ENCODE measurements at places on chromosomes 2 and 18.

DNA sequence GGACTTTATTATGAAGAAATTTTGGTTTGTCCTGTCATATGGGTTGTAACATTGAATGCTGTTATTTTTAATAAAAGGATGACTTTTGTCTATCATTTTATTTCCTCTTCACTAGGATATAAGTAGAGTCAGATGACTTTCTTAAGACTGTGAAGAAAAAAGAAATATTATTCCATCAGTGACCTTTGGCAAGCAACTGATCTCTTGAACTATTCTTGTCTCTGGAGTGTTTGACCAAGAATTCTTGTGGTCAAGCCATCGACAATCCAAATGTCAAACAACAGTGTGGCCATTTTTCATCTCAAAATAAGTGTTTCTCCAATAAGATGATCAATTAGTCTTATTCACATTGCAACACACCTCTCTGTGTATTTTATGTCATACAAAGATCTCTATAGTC, 24.9 kb downstream of the HOXD1 start:
- no peak for DNase-seq

DNA sequence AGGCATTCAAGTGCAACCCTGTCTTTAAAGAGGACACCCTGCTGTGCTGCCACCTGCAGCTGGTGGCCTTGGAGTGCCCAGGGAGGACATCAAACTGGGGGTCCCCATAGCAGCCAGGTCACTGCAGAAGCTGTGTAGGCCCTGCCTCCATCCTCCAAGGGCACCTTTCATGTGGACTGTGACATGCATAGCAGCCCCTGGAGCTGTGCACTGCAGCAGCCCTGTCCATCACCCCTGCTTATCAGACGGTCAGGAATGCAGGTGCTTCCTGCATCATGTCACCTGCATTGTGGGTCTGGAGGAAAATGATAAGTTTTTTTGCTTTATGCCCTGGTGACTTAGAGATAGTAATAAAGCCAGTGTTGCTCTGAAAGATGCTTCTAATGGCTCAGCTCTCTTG, 155.7 kb downstream of the DYSF start:
- DNase-seq = no peak

- no peak for DNase-seq
Observed at GRCh38 chr2:178860551-178860950, 53.3 kb upstream of the TTN start.

DNA sequence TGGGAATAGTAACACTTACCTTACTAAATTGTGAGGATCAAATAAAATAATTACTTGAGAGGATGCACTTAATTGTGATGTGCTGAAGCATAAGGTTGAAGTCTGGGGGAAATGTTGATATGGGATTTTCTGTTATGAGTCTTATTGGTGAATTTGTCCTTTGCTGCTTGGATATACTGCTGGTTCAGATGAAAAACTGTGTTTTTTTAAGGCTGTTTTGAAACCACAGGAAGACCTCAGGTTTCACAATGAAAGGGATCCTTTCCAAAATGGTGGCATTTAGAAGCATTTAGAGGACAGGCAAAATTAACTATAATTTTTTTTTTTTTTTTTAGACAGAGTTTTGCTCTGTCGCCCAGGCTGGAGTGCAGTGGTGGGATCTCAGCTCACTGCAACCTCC, 34.9 kb downstream of the SPATS2L start:
- DNase-seq = no peak

- no peak for DNase-seq
Observed at GRCh38 chr2:194363295-194363694, 1293.7 kb upstream of the SLC39A10 start.

DNA sequence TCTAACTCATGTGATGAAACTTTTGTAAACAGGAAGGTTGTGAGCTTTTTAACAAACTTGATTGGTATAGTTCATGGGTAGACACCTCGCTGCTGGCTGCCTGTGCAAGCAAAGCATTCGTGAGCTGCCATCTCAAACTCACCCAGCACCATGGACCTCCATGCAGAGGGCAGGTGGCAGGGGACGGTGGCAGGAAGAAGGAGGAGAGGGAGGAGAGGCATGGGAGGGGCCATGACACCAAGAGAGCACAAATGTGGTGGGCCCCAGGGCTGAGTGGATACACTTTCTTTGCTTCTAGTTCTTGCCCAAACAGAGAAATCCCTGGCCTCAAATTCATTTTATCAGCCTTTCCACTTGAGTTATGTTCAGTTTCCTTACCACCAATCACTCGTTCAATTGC, 29.1 kb downstream of the AFG3L2 start:
- no peak for DNase-seq

DNA sequence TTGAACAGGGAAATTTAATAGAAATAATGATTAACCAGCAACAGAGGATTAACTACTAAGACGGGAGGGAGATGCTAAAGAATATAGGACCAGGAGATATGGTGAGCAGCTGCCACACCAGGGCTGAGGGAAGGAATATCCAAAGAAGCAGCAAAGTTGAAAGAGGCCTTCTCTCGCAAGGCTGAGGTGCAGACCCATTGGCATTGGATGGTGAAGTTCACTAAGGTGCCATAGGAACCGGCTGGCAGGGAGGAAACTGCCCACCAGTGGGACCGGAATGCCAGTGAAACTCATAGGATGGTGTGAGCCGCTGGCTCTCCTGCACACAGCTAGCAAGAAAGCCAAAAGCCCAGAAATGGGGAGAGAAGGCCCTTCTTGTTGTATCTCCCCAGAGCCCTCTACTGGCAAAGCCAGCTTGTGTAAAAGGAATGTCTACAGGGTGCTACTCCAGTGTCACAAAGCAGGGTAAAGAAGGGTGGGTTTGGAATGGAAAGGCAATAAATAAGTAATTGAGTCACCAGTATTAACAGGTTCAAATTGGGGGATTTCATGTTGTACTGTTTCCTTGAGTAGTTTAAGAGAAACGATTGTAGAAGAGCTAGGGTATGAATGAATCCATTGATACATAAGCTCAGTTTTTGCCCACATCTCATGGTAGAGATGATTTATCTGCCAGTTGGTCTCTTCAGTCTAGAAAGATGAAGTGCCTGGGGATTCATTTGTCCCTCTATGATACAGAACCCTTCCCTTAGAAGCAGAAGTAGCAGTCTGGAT, 36.0 kb downstream of the FARP2 start:
- DNase-seq = no peak

DNA sequence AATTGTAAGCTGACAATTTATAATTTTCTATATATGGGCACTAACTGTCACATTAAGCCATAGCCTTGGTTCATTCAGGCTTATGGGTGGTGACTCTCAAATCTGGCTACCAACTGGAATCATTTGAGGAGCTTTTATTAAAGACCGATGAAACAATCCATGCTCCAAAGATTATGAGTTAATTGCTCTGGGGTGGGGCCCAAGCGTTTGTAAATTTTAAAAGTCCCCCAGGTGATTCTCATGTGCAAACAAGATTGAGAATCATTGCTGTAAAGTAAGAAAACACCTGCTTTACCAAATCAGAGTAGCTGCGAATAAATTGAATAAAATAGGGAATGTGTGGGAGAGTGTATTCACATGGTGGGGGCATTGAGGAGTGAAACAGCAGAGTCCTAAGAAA, 76.1 kb upstream of the RAB27B start:
- no peak for DNase-seq

DNA sequence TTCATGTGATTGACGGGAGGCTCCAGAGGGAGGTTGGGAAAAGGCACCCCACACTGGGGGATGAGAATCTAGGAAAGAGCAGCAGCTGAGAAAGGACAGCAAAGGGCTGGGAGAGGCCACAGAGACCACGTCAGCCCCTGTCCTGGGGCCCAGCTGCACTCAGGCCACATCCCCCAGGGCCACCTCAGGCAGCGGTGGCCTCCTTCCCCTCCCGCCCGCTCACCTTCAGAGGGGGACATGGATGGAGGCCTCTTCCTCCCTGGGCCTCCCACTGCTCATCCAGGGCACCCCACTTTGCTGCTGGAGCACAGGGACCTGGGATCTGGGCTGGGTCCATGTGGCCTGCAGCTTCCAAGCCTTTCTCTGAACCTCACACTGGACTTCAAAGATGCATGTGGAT, 199.8 kb upstream of the HDAC4 start:
- DNase-seq = no peak

DNA sequence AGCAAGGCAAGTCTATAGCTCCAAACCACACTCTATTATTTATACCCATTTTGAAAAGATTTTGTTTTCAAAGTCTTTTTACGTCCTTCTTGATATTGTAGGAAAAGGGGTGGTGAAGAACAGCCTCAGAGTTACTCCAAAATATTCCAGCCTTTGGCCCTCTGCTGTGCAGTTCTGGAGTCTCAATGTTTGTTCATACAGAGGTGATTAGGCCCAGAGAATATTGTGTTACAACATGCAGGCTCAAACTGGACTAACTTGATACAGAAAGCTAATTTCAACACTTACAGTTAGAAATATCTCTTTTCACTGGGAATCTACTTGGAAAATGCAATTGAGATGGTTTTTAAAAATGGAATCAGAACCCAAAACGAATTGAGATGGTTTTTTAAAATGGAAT, 40.4 kb upstream of the SLC25A52 start:
- DNase-seq = no peak

GRCh38 chr2:68925295-68925896, 27.3 kb downstream of the GKN2 start:
- DNase-seq = no peak

GRCh38 chr2:186569897-186570296, 20.0 kb upstream of the ITGAV start:
- no peak for DNase-seq

GRCh38 chr2:60483401-60483800, 70.1 kb downstream of the BCL11A start:
- peak; percentile 39 for DNase-seq

DNA sequence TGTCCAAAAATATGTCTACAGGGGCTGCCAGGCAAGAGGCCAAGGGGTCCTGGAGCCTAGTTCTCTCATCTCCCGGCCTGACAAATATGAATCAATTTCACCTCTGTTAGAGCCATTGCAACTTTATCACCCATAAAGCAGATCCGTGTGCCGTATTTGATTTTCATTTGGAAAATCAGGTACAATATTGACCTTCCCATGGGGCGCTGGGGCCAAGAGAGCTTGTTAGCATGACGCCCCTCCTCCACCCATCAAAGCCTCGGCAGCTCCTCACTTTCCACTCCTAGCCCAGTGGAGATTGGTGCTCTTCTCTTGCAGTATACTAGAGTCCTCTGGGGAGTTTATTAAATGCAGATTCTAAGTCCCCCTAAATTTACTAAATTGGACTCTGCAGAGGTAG, 96.8 kb downstream of the CAPN13 start:
- DNase-seq = no peak

- no peak for DNase-seq
Observed at GRCh38 chr2:15560140-15560987, 770 bp downstream of the NBAS start.

DNA sequence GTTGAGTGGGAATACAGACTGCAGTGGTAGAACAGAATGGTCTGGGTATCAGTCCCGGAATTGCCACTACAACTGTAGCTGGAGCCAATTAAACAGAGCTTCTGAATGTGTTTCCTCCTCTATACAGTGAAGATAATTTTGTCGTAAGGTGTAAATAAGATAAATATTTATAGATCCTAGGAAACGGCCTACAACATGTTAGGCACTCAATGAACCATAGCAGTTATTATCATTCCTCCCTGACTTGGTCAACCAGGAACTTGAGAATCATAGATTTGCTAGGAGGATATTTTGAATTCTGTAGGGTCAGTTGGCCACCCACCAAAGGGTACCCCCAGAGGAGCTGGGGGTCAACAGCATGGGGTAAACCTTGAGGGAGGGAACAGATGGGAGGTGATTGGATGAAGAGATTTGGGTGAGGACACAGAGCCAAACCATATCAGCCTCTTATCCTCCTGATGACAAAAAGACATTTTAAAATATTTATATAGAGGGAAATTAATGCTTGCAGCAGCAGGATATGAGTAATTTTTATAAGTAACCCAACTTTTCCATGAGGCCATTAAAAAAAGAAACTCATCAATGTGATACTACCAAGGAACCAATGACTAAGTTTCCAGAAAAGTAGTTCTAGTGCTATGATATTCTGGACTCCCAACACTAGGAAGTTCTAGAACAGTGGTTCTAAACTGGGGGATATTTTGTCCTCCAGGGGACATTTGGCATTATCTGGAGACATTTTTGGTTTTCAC, 4.0 kb downstream of the DHRS9 start:
- no peak for DNase-seq

GRCh38 chr2:199458806-199459285, 1.1 kb upstream of the SATB2 start:
- no peak for DNase-seq

All from AG04450 (cell line).